ENCODE measurements at places on chromosomes 16 and 17. TPM values are rescaled to one million over a fixed set of nuclear protein-coding genes. Genes with fewer than 3 reads are reported as not detected.

DNA sequence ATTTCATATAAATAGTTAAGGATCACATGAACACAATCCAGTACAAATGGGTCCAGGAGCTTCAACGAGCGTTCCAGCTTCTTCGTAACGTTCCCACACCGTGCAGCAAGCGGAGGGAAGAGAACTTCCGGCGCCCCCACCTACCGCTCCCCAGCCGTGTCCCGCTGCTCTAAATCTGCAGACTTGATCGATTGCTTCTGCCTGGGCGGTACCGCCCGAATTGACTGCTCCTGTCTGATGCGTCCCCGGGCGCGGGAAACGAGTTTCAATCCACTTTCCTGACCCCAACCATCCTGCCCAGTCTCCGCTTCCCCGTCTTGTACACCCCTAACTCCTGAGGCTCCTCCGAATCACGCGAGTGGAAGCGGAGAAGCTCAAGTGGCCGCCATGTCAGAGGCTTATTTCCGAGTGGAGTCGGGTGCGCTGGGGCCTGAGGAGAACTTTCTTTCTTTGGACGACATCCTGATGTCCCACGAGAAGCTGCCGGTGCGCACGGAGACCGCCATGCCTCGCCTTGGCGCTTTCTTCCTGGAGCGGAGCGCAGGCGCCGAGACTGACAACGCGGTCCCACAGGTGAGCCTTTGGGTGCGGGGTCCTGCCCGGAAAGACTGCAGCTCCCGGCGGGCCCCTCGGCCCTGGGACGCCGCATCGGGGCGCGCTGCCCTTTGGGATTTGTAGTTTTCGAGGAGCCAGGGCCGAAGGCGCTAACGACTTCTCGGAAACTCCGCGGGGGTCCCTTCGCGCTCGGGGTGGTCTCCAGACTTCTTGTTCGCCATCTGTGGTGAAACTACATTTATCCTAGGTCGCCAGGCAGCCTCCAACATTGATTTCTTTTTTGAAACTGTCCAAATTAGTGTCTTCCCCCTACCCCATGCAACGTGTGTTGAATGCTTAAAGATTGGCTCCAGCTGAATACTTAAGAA lies at the start of gene GINS3:
TSS of gene GINS3 (plus strand) at position 257 of the 923 bp plus-strand sequence. CDS start at position 388, 131 bp downstream.
- H3K36me3 ChIP-seq, result no peaks in the 10 kb centered on the region
- H3K27ac ChIP-seq, result peak within 1 kb of the TSS; percentile 58
- H3K27me3 ChIP-seq, result no peaks in the 10 kb centered on the region
- peak; percentile 12 for DNase-seq
- H3K4me1 ChIP-seq, result no peaks in the 10 kb centered on the region

CCL1 gene
- not detected for total RNA-seq

GRCh38 chr17:44782326-44782850 lies 23.6 kb downstream of the ADAM11 start:
- no peaks in the 10 kb centered on the region for H3K36me3 ChIP-seq
- peak overlapping the region; percentile 50 for H3K27ac ChIP-seq
- no peak for DNase-seq
- no peak overlapping the region for H3K4me3 ChIP-seq

GRCh38 chr17:6306820-6307219 lies 128.1 kb downstream of the AIPL1 start:
- no peaks in the 10 kb centered on the region for H3K4me1 ChIP-seq
- no peaks in the 10 kb centered on the region for H3K27me3 ChIP-seq
- H3K27ac ChIP-seq, result no peak overlapping the region
- H3K4me3 ChIP-seq, result no peak overlapping the region
- DNase-seq, result no peak
- no peaks in the 10 kb centered on the region for H3K36me3 ChIP-seq

GRCh38 chr17:1946021-1946932 lies 78.9 kb downstream of the RTN4RL1 start:
- no peak overlapping the region for H3K27ac ChIP-seq
- H3K4me3 ChIP-seq, result no peak overlapping the region
- no peak for DNase-seq
- no peaks in the 10 kb centered on the region for H3K27me3 ChIP-seq
- H3K36me3 ChIP-seq, result no peaks in the 10 kb centered on the region

DNA sequence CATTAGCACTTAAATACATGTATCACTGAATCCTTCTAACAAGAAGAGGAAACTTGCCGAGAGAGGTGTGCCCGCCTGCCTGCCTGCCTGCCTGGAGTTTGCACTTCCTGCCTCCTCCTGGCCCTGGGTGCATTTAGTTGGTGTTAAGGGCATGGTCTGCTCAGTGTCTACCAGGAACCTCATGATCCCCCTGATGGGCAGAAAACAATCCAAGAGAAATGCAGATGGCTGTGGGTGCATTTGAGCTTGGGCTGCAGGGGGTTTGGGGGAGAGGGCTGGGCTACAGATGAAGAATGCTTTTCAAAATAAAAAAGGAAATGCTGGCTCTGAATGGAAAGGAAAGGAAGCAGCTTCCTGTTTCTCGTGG lies 10.1 kb downstream of the KSR1 start:
- H3K4me1 ChIP-seq, result no peaks in the 10 kb centered on the region
- no peaks in the 10 kb centered on the region for H3K27me3 ChIP-seq
- no peak for DNase-seq
- no peak overlapping the region for H3K27ac ChIP-seq

DNA sequence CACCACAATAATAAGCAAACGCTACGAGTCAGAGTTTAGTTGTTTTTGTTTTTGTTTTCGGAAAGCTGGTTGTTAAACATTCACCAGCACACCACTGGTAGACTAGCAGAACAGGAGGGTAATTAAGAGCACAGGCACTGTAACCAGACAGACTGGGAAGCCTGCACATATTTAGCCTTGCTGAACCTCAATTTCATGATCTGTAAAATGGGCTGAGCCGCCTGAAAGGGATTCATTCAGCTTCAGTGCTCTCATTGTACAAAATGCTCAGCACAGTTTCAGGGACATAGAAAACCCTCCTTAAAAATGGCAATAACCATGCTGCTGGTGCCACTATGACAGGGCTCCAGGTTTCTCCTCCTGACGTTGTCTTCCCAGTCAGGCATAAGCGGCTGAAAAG lies 66.4 kb downstream of the TMEM114 start:
- no peaks in the 10 kb centered on the region for H3K4me1 ChIP-seq
- H3K4me3 ChIP-seq, result no peak overlapping the region
- no peak overlapping the region for H3K27ac ChIP-seq
- no peak for DNase-seq
- no peaks in the 10 kb centered on the region for H3K36me3 ChIP-seq

GRCh38 chr17:72763981-72764380 lies 328.5 kb downstream of the SLC39A11 start:
- H3K4me1 ChIP-seq, result no peaks in the 10 kb centered on the region
- no peak for DNase-seq
- H3K36me3 ChIP-seq, result no peaks in the 10 kb centered on the region
- no peak overlapping the region for H3K27ac ChIP-seq
- no peaks in the 10 kb centered on the region for H3K27me3 ChIP-seq
- no peak overlapping the region for H3K4me3 ChIP-seq

- no peak for DNase-seq
- H3K4me1 ChIP-seq, result no peaks in the 10 kb centered on the region
- H3K27ac ChIP-seq, result no peak overlapping the region
- H3K36me3 ChIP-seq, result no peaks in the 10 kb centered on the region
- H3K27me3 ChIP-seq, result no peaks in the 10 kb centered on the region
Measured at GRCh38 chr16:64696866-64697265, 425.0 kb downstream of the CDH11 start.

MARCHF10 gene
- not detected for total RNA-seq

PRKCB gene
- total RNA-seq, result 1.2 TPM

- no peaks in the 10 kb centered on the region for H3K4me1 ChIP-seq
- peak; percentile 25 for DNase-seq
- no peak overlapping the region for H3K27ac ChIP-seq
- H3K4me3 ChIP-seq, result no peak overlapping the region
- H3K27me3 ChIP-seq, result no peaks in the 10 kb centered on the region
- H3K36me3 ChIP-seq, result no peaks in the 10 kb centered on the region
Measured at GRCh38 chr16:57690782-57691471, 3.7 kb upstream of the DRC7 start.

- H3K27ac ChIP-seq, result no peak overlapping the region
- no peaks in the 10 kb centered on the region for H3K27me3 ChIP-seq
- no peaks in the 10 kb centered on the region for H3K36me3 ChIP-seq
- H3K4me3 ChIP-seq, result no peak overlapping the region
Measured at GRCh38 chr16:25542306-25542705, 149.5 kb upstream of the HS3ST4 start.

GRCh38 chr16:5005916-5006315 lies 27.8 kb downstream of the NAGPA start:
- H3K4me1 ChIP-seq, result no peaks in the 10 kb centered on the region
- H3K36me3 ChIP-seq, result no peaks in the 10 kb centered on the region
- H3K4me3 ChIP-seq, result no peak overlapping the region
- DNase-seq, result no peak
- no peak overlapping the region for H3K27ac ChIP-seq

KCTD11 gene
- total RNA-seq, result 14.6 TPM

GRCh38 chr17:49971848-49972485 lies 3.0 kb downstream of the DLX4 start:
- no peaks in the 10 kb centered on the region for H3K36me3 ChIP-seq
- H3K4me1 ChIP-seq, result peaks cover 8% of the 10 kb centered on the region
- peaks cover 30% of the 10 kb centered on the region for H3K27me3 ChIP-seq
- no peak overlapping the region for H3K27ac ChIP-seq
- no peak for DNase-seq

- H3K4me3 ChIP-seq, result no peak overlapping the region
- H3K4me1 ChIP-seq, result no peaks in the 10 kb centered on the region
- H3K36me3 ChIP-seq, result no peaks in the 10 kb centered on the region
- no peak for DNase-seq
- no peaks in the 10 kb centered on the region for H3K27me3 ChIP-seq
- H3K27ac ChIP-seq, result no peak overlapping the region
Measured at GRCh38 chr17:57685499-57686132, 59.5 kb downstream of the CCDC182 start.

- no peak overlapping the region for H3K4me3 ChIP-seq
- peak overlapping the region; percentile 34 for H3K27ac ChIP-seq
- no peaks in the 10 kb centered on the region for H3K36me3 ChIP-seq
- H3K27me3 ChIP-seq, result no peaks in the 10 kb centered on the region
Measured at GRCh38 chr17:75295201-75296158, 6.2 kb upstream of the SLC25A19 start.

ERBB2 gene
- 124 TPM for total RNA-seq

DNA sequence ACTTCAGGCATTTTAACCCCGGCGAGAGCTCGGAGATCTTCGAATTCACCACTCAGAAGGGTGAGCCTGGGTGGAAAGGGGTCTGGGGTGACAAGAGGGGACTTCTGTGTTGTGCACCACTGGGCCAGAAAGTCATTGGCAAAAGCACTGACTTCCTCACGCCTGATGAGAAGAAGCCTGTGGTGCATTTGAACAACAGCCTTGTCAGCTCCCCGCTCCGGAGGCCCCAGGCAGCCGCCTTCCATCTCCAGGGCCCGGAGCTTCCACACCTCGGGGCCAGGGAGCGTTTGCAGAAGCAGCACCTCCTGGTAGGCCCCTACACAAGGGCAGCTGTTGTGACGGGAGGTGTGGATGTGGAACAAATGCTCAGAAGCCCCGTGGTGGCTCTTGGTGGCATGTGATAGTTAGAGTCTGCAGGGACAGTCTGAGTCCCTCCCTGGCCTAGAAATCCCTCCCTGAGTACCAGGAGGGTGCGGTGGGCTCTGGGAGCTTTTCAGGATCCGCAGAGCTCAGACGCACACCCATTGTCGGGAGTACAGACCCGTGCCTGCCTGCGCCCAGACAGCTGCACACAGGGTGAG lies 9.7 kb downstream of the CACNG1 start:
- no peak overlapping the region for H3K4me3 ChIP-seq
- no peaks in the 10 kb centered on the region for H3K36me3 ChIP-seq
- no peak for DNase-seq
- no peak overlapping the region for H3K27ac ChIP-seq

- peak overlapping the region; percentile 71 for H3K27ac ChIP-seq
- H3K36me3 ChIP-seq, result no peaks in the 10 kb centered on the region
- H3K4me3 ChIP-seq, result no peak overlapping the region
- H3K27me3 ChIP-seq, result no peaks in the 10 kb centered on the region
- peaks cover 11% of the 10 kb centered on the region for H3K4me1 ChIP-seq
- DNase-seq, result no peak
Measured at GRCh38 chr17:34177642-34178041, 77.4 kb upstream of the CCL2 start.

KRT12 gene
- total RNA-seq, result not detected

DNAAF1 gene
- total RNA-seq, result not detected

DNA sequence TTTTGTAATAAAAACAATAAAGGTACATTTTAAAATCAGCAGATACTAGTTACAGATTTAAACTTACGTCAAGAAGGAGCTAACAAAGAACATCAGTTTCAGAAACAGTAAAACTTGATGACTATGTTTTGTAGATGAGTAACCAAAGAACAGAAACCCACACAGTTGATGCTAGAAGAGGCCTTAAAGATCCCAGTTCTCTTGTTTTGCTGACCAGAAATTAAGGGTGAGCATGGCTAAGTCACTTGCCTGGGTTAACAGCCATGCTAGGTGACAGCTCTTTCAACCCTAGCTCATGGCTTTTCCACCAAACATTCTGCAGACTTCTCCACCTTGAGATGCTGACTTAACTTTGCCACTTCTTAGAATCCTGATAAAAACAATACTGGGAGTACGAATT lies 26.4 kb downstream of the STX8 start:
- peaks cover 9% of the 10 kb centered on the region for H3K36me3 ChIP-seq
- no peaks in the 10 kb centered on the region for H3K27me3 ChIP-seq
- DNase-seq, result no peak
- H3K4me3 ChIP-seq, result no peak overlapping the region
- H3K27ac ChIP-seq, result no peak overlapping the region

WSCD1 gene
- total RNA-seq, result 11.4 TPM

DNA sequence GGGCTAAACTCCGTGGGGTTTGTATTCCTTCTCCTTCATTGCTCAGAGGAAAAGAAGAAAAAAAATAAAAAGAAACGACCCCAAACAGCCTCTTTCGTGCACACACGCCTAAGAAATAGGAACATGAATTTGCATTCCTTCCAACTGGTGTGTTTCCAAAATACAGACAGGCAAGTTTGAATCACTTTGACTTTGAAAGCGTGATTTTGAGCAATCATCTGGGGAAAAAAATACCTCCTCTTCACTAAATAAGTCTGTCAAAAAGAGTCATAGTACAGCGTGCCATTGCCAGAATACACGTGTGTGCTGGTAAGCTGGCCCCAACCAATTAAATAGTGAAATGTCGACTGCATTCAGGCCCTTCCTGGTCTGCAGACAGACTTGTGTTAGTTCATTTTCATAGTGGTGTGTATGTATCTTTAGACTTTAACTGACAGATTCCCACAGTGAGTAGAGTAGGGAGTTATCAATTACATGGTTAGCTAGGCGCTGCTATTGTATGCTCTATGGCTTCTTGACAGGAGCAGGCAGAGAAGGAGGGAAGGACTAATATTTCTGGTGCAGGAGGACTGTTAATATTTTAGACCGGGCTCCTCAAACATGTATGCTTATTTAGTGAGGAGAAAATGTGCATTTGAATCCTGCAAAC lies 618.3 kb downstream of the MAF start:
- H3K4me3 ChIP-seq, result no peak overlapping the region
- no peak for DNase-seq
- no peak overlapping the region for H3K27ac ChIP-seq
- no peaks in the 10 kb centered on the region for H3K27me3 ChIP-seq
- H3K4me1 ChIP-seq, result no peaks in the 10 kb centered on the region
- H3K36me3 ChIP-seq, result no peaks in the 10 kb centered on the region

- H3K36me3 ChIP-seq, result no peaks in the 10 kb centered on the region
- no peaks in the 10 kb centered on the region for H3K27me3 ChIP-seq
- H3K27ac ChIP-seq, result no peak overlapping the region
- H3K4me1 ChIP-seq, result no peaks in the 10 kb centered on the region
- no peak for DNase-seq
- no peak overlapping the region for H3K4me3 ChIP-seq
Measured at GRCh38 chr16:27642756-27643155, 92.8 kb downstream of the KATNIP start.

Measured in ascending aorta (tissue), 2 donors.